Activated CD8-positive, alpha-beta T cell treated with anti-CD3 and anti-CD28 coated beads, Interleukin-2, amount 10 ng/mL, durations not matched to agents 7 days and 5 days (primary cell): ENCODE measurements at places on chromosomes 6 and 20. TPM values are rescaled to one million over a fixed set of nuclear protein-coding genes. Genes with fewer than 3 reads are reported as not detected.

- DNase-seq, result no peak
Observed at GRCh38 chr6:169268276-169268675, 14.6 kb upstream of the THBS2 start.

- no peak for DNase-seq
Observed at GRCh38 chr6:340186-340955, 48.1 kb downstream of the DUSP22 start.

The LIN28B gene
- not detected for total RNA-seq

- no peak for DNase-seq
Observed at GRCh38 chr6:97312241-97312640, 29.2 kb upstream of the MMS22L start.

- no peak for DNase-seq
Observed at GRCh38 chr6:99789767-99790166, 183.1 kb downstream of the PRDM13 start.

The PTGIS gene
- 2.5 TPM for total RNA-seq

- no peak for DNase-seq
Observed at GRCh38 chr6:47306887-47307286, 2.8 kb downstream of the TNFRSF21 start.

DNA sequence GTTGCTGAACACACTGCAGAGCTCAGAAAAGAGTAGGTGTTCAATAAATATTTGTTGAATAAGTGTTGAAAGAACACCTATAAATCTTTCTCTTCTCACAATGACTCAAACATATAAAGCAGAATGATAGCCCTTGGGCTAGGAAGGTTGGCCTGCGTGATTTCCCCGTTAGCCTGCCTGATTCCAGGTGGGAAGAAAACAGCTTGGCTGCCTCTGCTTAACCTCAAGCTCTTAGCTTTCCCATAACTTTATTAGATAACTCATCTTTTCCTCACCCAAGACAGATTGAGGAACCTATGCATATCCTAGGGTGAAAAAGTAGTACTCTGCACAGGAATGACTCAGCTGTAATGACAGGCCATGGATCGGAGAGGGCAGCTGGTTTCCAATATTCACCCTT, 300.3 kb upstream of the ID4 start:
- DNase-seq, result no peak

- DNase-seq, result peak; percentile 51
Observed at GRCh38 chr6:145963216-145964068, 716 bp downstream of the SHPRH start.

DNA sequence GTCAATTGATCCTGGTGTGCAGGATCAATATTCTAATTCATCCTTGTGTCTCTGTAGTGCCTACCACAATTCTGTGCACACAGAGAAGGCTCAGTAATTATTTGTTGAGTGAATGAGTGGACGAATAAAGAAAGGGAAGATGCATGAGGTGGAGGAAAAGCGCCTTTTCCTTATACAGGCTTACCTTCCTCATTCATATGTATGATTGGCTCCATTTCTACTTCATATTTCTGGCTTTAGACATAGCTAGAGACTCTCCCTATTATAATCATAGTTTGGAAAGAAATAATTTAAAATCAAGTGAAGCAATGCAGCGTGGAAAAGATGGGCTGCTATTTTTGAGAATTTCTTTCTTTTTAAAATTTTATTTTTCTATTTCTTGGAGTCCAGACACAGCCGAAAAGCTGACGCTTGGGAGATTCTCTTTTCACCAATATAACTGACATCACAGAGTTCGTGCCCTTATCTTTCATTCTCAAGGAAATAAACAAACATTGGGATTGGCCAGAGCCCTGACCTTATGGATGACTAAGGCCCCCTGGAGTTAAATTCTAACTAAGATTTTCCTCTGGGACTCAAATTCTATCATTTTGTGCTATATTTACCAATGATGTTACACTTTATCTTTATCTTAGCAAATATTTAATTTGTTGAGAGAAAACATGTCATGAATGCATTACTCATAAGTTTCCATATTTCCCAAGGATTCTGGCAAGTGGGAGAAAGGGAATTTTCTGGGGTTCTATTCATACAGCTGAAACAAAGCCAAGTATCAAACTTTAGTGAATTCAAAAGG, 48.1 kb downstream of the PRL start:
- no peak for DNase-seq

The EYA4 gene
- total RNA-seq, result not detected

The RIPOR3 gene
- not detected for total RNA-seq

DNA sequence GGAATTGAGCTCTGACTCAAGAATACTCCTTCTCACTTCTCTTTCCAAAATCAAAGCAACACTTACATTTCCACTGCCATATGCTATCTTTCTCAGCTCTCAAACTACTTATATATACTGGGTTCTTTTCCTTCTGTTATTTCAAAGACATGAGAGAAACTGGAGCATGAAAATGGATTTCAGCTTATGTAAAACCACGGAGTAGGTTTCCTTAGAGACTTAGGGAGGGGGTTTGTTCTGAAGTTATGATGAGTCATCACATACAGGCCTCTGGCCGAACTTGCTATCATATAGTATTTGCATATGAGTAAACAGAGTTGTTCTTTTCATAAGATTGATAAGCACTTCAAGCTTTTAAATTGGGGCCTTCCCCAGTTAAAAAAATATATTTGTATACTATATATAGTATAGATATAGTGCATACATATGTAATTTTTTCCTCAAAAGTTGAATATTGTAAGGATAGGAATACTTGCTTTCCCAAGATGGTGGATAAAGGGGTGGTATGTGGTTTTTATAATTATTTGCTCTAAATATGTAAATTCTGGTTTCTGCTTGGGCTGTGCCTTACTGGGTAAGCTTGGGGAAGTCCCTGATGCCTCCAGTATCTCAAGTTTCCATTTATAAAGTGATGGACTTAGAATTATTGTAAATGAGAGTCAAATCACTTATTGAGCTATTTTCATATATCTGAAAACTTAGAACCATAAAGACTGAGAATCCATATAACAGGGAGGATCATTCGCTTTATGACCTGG, 273.9 kb downstream of the RFPL4B start:
- no peak for DNase-seq
